Activated gamma-delta T cell treated with anti-CD3 and anti-CD28 coated beads, Interleukin-2, amount 50 U/mL, for 16 hours (primary cell): ENCODE measurements at places on chromosomes 13 and 19.

- no peak for DNase-seq
Observed at GRCh38 chr13:27952876-27953675, 16.0 kb downstream of the CDX2 start.

GRCh38 chr13:41452462-41452861 is 4.9 kb upstream of the RGCC start:
- no peak for DNase-seq

DNA sequence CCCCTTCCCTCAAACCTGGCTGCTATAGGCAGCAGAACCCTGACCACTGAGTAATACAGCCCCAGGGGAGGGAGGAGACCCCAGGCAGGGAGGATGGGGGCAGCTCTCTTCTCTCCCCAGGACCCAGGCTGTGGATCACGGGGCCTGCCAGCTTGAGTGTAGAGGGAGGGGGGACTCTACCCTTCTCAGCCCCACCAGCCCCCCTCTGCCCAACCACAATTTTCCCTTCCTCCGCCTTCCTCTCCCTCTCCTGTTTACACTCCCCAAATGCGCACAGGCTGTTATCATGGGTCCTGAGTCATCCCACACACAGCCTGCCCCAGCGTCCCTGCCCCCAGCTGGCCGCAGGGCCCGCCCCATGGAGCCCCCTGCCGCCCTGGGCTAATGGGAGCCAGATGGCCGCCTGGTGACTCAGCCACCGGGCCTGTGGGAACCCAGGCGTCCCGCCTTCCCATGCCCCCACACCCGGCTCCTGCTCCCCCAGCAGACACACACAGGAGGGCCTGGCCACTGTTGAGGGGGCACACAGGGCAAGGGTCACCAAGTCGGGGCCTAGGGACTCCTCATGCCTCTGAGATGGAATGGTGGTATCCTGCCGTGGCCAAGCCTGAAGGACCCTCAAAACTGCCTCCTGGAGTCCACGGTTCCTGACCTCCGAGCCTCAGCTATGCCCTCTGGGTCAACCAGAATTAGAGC is 13.6 kb downstream of the CCDC97 start:
- no peak for DNase-seq

DNA sequence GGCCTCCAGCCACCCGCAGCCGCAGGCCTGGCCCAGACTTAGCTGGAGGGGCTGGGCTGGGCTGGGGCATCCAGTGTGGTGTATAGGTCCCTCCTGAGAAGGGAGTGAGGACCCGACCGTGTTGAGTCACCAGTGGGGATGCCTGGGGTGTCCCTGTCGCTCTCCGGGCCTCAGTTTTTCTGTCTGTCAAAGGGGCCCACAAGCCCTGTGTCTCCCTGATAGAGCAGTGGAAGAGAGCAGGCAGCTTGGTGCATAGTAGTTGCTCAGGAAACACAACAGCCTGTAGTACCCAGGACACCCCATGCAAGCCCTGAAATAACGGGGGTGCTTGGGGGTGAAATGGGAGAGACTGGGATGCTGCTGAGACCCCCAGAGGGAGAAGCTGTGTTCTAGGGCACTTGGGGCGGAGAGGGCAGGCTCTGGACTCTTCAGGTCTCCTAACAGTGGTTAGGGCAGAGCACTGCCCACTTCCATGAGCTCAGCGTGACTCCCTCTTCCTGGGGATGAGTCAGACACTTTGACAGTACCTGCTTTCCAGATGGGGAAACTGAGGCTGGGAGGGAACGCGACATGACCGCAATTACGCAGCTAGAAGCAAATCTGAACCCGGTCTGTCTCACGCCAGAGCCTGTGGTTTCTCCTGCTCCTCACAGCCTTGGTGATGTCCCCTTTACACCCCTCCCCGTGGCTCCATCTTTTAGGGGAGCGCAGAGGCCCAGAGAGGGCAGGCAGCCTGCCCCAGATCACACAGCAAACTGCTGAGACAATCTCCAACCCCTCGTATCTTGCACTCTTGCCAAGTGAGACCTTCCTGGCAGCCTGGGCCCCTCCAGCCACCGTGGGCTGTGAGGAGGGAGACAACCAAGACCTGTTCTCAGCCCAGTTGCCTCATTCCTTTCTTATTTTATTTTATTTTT is 692 bp downstream of the SULT2B1 start:
- no peak for DNase-seq

- no peak for DNase-seq
Observed at GRCh38 chr13:106533943-106534638, 1.4 kb downstream of the EFNB2 start.

- no peak for DNase-seq
Observed at GRCh38 chr13:47521890-47522487, 479.1 kb downstream of the SUCLA2 start.
